Omental fat pad (tissue), 4 donors: ENCODE measurements at places on chromosomes 3 and 15. TPM values are rescaled to one million over a fixed set of nuclear protein-coding genes. Genes with fewer than 3 reads are reported as not detected.

The TF gene
- total RNA-seq = 27.3 TPM

DNA sequence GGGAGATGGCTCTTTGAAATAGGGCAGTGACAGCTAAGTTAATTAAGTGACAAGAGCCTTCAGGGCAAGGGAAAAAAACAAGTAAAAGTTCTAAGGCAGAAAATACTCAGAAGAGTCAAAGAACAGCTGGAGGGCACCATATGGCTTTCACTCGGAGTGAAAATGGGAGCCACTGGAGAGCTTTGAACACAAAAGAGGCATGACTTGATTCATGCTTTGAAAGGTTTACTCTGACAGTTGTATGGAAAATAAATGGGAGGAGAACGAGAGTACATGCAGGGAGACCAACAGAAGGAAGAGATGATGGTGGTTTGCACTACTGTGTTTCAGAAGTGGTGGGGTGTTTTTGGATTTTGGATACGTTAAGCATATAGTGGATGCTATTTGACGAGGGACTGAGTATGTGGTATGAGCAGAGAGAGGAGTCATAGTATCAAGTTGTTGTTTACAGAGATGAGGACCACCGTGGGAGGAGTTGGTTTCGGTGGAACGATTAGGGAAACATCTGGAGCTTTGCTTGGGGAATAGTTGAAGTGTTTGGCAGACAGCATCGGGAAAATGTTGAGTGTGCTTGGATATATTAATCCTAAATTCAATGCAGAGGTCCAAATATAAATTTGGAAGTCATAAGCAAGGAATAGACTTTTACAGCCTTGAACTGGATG, 411.5 kb downstream of the GABRG3 start:
- no peak for DNase-seq

The GCHFR gene
- 42.5 TPM for total RNA-seq

DNA sequence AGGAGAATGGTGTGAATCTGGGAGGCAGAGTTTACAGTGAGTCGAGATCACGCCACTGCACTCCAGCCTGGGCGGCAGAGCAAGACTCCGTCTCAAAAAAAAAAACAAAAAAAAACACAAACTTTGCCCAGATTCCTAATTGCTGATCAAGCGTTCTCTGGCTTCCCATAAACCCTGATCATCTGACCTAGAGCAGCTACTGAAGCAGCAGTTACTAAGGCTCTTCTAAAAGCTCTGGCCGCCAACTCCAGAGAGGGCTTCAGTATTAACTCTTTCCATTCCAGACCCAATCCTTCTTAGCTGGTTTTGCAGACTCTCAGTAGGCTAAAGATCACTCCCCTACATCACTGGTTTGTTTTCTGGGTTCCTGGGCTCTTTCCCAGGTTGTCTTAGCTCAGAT, 201.6 kb downstream of the IGSF11 start:
- DNase-seq = no peak

The GALK2 gene
- total RNA-seq = 30.9 TPM

The MLF1 gene
- 4.4 TPM for total RNA-seq

- DNase-seq = no peak
Measured at GRCh38 chr15:23690450-23690852, 3.3 kb upstream of the NDN start.

GRCh38 chr3:172647823-172648222, 63.0 kb downstream of the NCEH1 start:
- DNase-seq = no peak

The ATP8B4 gene
- total RNA-seq = 17.2 TPM

The SPTBN5 gene
- 0.19 TPM for total RNA-seq

The RPP25 gene
- 7.7 TPM for total RNA-seq

DNA sequence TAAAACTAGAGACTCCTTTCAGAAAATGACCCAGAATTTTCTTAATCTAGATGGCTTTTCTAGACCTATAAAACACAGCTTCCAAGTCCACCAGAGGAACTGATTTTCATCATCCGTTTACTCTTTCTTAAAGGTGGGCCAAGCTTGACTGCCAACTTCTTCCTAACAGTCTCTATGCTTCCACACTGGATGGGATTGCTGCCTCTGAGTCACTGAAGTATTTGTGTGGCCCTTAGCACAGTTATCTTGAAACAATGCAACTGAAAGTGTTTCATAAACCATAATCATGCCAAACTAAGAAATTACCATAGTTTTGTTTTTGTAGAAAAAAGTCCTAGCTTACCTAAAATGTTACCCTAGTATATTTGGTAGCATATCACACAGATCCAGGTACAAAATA, 985.7 kb downstream of the TUSC7 start:
- DNase-seq = no peak

- no peak for DNase-seq
Measured at GRCh38 chr15:67127965-67128364, 62.6 kb downstream of the SMAD3 start.

DNA sequence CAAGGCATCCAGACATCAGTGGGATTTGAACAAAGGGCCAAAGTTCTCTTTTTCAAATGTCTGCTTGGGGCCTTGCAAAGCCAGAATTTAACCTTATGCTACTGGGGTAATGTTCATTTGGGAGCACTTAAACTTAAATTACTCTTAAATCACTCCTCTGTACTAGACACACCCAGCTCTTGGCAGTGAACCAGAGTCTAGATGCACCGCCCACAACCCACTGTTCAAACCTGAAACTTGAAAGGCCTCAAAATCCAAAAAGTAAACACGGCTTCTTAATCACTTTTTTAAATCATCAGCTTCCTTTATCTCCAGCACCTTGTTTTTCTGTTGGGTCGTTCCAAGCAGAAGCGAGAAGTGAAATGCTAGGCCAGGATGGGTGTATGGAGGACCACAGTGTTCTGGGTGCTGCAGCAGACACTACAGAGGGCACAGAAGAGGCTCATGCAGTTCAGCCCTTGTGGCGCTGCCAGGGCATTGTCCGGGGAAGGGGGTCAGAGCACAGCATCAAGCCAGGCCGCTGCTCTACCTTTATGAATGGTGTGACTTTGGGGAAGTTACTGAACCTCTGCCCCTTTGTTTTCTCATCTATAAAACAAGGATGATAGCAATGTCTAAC, 28.8 kb downstream of the MECOM start:
- DNase-seq = no peak

The GREM1 gene
- total RNA-seq = 29.4 TPM

GRCh38 chr3:175608911-175609310, 749.8 kb downstream of the NAALADL2 start:
- DNase-seq = no peak

- no peak for DNase-seq
Measured at GRCh38 chr15:88617790-88618189, 3.4 kb upstream of the AEN start.

The GOLGA8S gene
- 0.25 TPM for total RNA-seq

DNA sequence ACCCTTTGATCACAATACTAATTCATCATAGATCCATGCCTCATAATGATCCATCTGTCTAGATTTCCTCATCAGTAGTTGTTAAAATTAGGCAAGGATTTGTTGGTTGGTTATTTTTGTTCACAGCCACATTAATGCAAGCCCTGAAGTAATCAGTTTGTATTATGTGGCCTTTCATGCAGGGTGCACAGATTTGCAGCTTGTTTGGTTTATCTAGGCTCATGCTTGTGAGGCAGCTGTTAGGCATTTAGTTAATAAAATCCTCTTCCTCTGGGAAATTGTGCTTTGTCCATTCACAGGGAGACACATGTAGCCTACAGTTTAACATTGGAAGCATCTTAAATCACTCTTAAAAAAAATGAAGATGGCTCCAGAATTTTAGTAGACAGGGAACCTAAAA, 162.8 kb upstream of the ZNF385D start:
- no peak for DNase-seq

GRCh38 chr3:170858599-170858998, 11.4 kb downstream of the RPL22L1 start:
- no peak for DNase-seq

- DNase-seq = no peak
Measured at GRCh38 chr15:72338617-72339321, 18.8 kb upstream of the CELF6 start.

DNA sequence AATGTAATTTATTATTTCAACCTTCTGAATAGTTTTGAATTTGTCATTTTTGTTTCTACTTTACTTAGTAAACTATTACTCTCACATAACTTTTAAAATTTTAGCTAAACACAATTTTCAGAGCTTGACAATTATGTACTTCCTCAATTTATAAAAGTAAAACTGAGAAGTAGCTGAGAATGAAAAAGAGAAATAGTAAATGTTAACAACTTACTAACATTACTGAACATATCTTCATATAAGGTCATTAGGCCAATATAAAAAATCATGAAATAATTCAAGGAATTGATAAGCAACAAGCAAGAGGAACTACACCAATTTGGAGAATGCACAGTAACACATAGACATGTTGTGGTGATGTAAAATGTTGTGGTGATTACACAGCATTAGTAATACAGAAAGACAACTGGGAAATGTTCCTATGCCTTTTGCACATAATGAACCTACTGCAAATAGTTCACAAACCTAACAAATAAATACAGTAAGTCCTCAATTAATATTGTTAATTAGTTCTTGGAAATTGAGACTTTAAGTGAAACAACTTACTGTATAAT, 137.9 kb downstream of the CBLB start:
- DNase-seq = no peak

The ZNF80 gene
- total RNA-seq = 0.19 TPM

DNA sequence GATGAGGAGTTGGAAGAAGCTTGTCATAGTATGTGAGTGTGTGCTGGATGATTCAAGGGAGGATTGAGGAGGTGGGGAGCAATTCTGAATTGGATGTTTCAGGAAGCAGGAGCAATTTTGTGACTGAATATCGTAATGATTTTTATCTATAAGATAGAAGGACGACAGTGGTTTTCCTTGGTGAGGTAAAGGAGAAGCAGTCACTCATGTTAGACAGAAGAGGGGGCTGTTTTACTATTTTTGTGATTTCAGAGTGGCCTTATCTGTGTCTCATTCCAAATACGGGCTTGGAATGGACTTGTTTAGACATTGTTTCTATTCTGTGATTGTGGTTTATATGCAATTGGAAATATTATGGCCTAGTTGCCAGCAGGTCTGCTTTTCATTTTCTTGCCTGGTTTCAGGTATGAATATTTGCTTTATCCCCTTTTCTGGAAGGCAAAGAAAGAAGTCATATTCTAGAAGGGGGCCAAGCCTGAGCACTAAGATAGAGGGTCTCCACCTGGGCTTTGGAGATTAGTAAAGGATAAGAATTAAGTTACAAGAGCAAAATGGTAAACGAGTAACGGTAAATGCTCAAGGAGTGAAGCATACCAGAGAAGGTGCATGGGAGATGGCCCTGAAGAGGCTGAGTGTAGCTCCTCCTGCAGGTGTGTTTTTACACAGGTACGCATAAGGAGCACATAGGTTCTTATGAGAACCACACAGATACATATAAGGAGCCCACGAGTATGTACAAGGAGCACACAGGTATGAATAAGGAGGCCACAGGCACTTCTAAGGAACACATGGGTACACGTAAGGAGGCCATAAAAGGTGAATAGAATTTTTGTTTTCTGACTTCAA, 124.6 kb upstream of the KCNAB1 start:
- no peak for DNase-seq

GRCh38 chr3:42439261-42440115, 29.1 kb upstream of the LYZL4 start:
- no peak for DNase-seq

The C3orf38 gene
- total RNA-seq = 12.2 TPM

GRCh38 chr3:99699841-99700240, 61.4 kb downstream of the COL8A1 start:
- DNase-seq = no peak

- DNase-seq = no peak
Measured at GRCh38 chr15:32972686-32973085, 221.8 kb downstream of the FMN1 start.

DNA sequence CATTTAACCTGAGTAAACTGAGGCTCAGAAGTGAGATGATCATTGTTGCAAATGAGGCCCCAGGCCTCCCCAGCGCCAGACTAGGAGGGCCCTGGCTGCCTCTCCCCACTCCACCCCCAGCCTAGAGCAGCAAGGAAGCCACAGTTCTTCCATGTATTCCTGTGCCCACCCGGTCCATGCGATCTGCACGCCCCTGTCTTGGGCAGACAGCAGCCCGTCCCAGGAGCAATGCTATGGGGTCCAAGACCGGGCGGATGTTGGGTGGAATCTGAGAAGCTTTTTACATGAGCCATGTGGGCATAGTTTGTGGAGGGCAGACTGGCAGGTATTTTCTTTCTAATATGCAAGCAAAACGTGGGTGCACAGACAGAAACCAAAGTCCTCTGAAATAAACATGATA, 15.1 kb downstream of the SH2D7 start:
- no peak for DNase-seq

- DNase-seq = no peak
Measured at GRCh38 chr3:129577366-129577765, 29.1 kb downstream of the PLXND1 start.
